ENCODE measurements at places on chromosomes 11 and 22. TPM values are rescaled to one million over a fixed set of nuclear protein-coding genes. Genes with fewer than 3 reads are reported as not detected.

DNA sequence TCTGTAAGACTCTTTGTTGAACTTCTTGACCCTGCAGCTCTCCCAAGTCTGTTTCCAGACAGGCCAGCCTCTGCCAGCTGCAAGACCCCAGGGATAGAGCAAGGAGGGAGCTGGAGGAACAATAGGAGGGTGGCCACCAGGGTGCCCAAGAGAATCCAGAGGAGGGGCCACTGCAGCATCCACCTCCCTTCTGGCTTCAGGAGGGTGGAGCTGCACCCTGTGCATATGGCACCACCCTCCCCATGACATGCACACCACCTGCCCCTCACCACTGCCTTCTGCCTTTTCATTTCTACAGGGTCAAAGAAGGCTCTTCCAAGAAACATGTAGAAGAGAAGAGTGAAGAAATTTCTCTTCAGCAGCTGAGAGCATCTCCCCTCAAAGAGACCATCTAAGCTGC, 20.1 kb upstream of the POLA2 start:
- no peaks in the 10 kb centered on the region for H3K36me3 ChIP-seq
- H3K4me3 ChIP-seq: no peak overlapping the region

Gene PKDREJ
- 0.06 TPM for total RNA-seq

GRCh38 chr11:65870706-65871681, 1.6 kb downstream of the EFEMP2 start:
- no peaks in the 10 kb centered on the region for H3K4me1 ChIP-seq
- H3K27me3 ChIP-seq: no peaks in the 10 kb centered on the region
- no peak overlapping the region for H3K4me3 ChIP-seq
- no peaks in the 10 kb centered on the region for H3K36me3 ChIP-seq
- H3K27ac ChIP-seq: peak overlapping the region; percentile 96

- H3K27me3 ChIP-seq: no peaks in the 10 kb centered on the region
- DNase-seq: no peak
- no peaks in the 10 kb centered on the region for H3K4me1 ChIP-seq
These were observed 28.4 kb downstream of the CDON start for GRCh38 chr11:126034039-126034932.

DNA sequence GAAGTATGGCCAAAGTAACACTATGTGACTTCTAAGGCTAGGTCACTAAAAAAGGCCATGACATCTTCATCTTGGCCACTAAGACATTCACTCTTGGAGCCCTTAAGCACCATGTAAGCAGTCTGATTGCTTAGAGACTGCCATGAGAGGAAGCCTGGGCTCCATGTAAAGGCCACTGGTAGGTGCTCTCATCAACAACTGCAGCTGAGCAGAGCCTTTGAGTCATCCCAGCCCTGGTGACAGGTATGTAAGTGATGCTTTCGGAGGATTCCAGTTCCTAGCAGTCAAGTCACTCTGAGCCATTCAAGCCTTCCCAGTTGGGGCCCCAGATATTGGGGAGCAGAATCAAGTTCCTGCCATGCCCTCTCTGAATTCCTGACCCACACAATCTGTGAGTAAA, 26.2 kb downstream of the GAB2 start:
- no peaks in the 10 kb centered on the region for H3K4me1 ChIP-seq
- no peaks in the 10 kb centered on the region for H3K36me3 ChIP-seq
- no peak overlapping the region for H3K4me3 ChIP-seq
- no peak overlapping the region for H3K27ac ChIP-seq

- H3K4me1 ChIP-seq: no peaks in the 10 kb centered on the region
- no peaks in the 10 kb centered on the region for H3K36me3 ChIP-seq
- H3K27me3 ChIP-seq: no peaks in the 10 kb centered on the region
- no peak overlapping the region for H3K4me3 ChIP-seq
These were observed 8.4 kb downstream of the CYTH4 start for GRCh38 chr22:37290737-37291136.

DNA sequence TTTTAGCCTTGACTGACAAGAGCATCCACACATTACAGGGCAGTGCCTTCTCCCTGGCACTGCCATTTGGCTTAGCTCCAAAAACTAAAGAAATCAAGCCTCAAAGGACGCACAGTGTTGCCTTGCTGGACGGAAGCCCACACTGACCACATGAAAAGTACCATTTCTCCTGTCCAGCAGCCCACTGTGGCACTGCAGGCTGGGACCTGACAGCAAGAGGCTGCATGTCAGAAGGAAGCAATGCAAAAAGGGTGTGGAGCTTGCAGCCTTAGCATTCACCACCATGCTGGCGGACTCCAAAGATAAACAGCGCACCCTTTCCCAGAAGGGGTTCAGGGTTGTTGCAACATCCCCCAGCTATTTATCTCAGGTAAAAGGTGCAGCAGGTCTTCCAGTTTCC, 109.3 kb upstream of the BMAL1 start:
- H3K4me3 ChIP-seq: no peak overlapping the region
- H3K27ac ChIP-seq: no peak overlapping the region
- no peaks in the 10 kb centered on the region for H3K4me1 ChIP-seq
- DNase-seq: no peak

Gene TP53I11
- 21.8 TPM for total RNA-seq

DNA sequence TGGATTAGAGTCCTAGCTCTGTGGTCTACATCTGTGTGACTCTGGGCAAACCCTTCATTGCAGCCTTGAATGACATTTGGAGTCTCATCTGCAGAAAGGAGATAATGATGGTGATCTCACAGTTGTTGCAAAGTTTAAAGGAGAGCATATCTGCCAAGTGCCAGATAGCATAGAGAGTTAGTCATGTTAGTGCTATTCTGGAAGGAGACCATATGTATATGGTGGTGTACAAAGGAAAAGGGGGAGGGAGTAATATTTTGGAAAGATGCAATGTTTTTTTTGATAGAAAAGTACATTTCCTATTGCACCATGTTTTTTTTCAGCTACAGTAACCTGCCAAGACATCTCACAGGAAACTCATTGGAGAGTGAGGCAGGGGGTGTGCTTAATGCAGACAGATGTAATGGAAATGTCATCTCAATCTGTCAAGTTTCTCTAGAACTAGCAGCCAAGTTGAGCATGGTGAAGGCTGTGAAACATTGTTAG, 92.1 kb upstream of the NARS2 start:
- H3K36me3 ChIP-seq: no peaks in the 10 kb centered on the region
- no peaks in the 10 kb centered on the region for H3K4me1 ChIP-seq
- DNase-seq: no peak

Gene MCAT
- total RNA-seq: 102 TPM

DNA sequence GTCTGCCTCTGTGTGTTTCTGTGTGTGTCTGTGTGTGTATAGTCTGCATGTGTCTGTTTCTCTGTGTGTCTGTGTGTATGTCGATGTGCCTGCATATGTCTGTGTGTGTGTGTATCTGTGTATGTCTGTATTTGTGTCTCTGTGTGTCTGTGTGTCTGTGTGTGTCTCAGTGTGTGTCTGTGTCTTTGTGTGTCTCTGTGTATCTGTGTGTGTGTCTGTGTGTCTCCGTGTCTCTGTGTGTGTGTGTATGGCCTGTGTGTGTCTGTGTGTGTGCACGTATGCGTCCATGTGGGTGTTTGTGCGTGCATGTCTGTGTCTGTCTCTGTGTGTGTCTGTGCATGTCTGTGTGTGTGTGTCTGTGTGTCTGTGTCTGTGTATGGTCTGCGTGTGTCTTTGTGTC, 439 bp downstream of the SNX32 start:
- no peak overlapping the region for H3K27ac ChIP-seq
- peak overlapping the region; percentile 47 for H3K4me3 ChIP-seq
- H3K36me3 ChIP-seq: no peaks in the 10 kb centered on the region
- no peaks in the 10 kb centered on the region for H3K27me3 ChIP-seq

Gene HBB
- total RNA-seq: 49.8 TPM

Gene MOGAT2
- 0.29 TPM for total RNA-seq

Gene LSP1
- 112 TPM for total RNA-seq

- no peak overlapping the region for H3K4me3 ChIP-seq
- H3K36me3 ChIP-seq: no peaks in the 10 kb centered on the region
- H3K27me3 ChIP-seq: no peaks in the 10 kb centered on the region
- no peak overlapping the region for H3K27ac ChIP-seq
- DNase-seq: no peak
- no peaks in the 10 kb centered on the region for H3K4me1 ChIP-seq
These were observed 10.9 kb upstream of the GNAZ start for GRCh38 chr22:23059284-23059948.

GRCh38 chr11:102260241-102260640, 57.0 kb upstream of the BIRC3 start:
- no peaks in the 10 kb centered on the region for H3K36me3 ChIP-seq
- no peaks in the 10 kb centered on the region for H3K4me1 ChIP-seq
- no peak overlapping the region for H3K27ac ChIP-seq
- H3K27me3 ChIP-seq: no peaks in the 10 kb centered on the region
- DNase-seq: no peak

Gene IGSF9B
- 26.8 TPM for total RNA-seq
